ENCODE measurements at places on chromosomes 2 and 18.
A peak's percentile ranks its signal among the peaks of the same experiment; 100 is the strongest.

- DNase-seq: peak; percentile 73
These were observed 172.0 kb downstream of the SLC4A10 start for GRCh38 chr2:161796192-161796591.

- no peak for DNase-seq
These were observed 44.8 kb upstream of the KDM3A start for GRCh38 chr2:86396291-86396785.

DNA sequence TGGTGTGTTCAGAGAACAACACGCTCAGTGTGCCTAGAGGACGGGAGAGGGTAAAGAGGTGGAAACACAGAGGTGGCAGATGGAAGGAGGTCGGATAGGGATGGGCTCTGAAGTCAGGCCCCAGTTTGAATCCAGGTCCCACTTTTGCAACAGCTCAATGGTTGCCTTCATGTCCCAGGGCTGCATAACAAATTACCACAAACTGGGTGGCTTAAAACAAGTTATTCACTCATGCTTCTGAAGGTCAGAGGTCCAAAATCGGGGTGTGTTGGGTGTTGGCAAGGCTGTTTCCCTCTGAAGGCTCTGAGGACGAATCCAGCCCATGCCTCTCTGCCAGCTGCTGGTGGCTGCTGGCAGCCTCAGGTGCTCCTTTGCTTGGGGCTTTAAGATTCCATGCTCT lies 12.7 kb upstream of the ADCY3 start:
- DNase-seq: no peak

DNA sequence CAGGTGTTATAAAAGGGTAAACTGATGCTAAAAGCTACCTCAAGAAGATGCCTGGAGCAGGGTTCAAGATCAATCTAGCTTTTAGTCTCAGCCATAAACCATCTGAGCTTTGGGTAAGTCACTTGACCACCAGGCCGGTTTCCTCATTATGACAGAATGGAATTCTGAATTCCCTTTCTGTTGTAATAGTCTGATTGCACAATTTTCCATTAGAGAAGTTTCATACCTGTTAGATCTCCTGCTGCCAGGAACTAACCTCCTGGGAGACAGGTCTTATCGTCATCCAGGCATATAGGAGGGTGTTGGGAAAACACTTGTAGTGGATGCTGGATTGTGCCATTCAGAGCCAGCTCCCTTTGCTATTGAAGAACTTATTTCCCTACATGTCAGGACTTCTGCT lies 272.5 kb downstream of the TDRD15 start:
- DNase-seq: no peak

DNA sequence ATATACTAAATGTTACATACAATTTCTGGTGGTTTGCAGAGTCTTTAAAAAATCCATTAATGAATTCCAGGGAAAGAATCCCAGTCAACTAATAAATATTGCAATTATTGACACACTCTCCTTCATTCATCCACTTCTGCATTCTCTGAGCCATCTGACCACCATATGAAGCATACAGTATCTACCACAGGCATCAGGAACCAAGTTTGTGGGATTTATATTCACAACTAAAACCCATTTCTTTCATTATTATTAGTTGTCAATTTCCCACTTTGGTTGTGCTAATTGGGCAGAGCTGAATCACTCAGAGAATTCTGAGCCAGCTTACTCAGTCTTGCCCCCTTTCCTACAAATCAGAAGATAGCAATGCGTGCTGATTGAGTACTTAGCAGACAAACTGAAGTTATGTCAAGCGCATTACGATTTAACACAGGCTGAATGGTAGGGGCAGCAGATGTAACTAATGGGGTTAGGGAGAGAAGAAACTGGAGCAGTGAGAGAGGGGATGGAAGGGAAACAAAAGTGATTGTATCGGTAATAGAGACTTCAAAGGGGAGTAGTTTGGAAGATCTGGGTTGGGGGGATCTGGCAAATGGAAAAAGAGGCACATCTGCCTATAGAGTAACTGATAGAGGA lies 52.3 kb downstream of the ZEB2 start:
- no peak for DNase-seq

DNA sequence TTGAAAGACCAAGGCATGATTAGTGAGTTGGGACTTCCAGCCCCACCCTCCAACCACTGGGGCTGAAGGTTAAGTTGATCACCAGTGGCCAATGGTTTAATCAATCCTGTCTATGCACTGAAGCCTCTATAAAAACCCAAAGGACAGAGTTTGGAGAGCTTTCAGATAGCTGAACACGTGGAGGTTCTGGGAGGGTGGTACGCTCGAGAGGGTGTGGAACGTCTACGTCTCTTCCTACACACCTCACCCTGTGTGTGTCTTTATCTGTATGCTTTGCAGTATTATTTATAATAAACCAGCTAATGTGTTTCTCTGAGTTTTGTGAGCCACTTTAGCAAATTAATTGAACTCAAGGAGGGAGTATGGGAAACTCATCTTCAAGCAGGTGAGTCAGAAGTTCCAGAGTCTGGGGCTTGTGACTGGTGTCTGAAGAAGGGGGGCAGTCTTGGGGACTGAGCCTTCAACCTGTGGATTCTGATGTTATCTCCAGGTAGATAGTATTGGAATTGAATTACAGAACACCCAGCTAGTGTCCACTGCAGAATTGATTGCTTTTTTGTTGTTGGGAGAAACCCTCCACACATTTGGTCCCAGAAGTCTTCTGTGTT lies 20.3 kb downstream of the ACTR3 start:
- no peak for DNase-seq

GRCh38 chr18:8361941-8362471 lies 247.2 kb upstream of the RAB12 start:
- no peak for DNase-seq

DNA sequence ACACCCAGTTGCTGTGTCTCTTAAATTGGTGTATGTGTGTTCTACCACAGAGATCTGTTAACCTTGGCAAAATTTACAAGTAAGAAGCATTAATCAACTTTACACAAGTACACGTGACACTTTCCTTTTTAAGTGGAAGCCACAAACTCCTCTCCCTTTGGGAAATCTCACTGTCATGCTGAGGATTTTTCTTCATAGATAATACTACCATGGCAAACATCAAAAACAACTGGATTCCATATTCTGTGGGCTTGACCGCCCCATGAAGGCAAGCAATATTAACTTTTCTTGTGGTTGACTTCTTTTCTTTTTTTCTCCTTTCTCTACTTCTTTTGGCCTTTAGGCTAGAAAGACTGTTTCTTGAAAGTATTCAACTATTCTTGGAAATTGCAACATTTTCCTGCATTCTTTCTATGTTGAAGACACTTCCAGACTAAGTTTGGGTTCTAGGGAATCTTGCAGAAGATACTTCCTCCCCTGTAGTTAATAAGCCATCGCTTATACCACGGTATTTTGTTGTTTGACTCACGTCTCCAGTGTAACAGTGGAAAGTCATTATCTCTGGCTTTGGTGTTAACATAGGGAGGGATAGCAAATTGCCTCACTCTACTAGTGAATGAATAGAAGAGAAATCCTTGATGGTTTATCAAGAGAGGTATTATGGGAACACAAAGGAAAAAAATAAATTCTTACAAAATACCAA lies 79.5 kb downstream of the SLC8A1 start:
- DNase-seq: no peak

DNA sequence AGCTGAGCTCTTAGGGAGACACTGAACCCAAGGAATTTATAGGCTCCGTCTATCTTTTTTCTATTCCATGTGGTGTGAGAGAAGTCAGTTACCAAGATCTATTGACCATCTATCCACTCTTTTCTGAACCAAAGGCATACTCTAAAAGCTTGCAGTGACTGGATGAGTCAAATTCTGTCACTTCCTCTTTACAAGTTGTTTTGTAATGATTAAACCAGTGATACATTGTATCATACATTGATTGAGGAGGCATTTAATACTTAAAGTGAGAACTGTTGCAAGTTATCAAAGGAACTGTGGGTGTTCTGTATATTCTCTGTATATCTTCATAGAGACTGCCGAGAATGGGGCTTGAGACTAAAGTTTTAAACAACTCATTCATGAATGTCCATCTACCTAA lies 188.8 kb downstream of the CAMKMT start:
- DNase-seq: no peak

DNA sequence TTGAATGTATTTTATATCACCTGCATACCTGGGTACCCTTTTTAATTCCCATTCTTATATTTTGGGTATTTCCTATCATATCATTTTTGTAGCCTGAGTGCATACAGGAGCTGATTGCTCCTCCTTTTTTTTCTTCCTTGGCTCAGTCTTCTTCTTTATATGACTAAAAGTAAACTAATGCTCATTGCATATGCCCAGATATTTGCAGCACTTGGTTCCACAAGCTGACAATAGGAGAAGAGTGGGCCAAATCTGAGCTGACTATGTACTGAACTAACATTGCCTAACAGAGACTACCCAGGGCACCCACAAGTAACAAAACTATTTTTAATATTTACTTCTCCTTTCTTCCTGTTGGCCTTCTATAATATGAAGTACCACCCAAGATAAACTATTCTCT lies 131.7 kb upstream of the SPOPL start:
- no peak for DNase-seq

DNA sequence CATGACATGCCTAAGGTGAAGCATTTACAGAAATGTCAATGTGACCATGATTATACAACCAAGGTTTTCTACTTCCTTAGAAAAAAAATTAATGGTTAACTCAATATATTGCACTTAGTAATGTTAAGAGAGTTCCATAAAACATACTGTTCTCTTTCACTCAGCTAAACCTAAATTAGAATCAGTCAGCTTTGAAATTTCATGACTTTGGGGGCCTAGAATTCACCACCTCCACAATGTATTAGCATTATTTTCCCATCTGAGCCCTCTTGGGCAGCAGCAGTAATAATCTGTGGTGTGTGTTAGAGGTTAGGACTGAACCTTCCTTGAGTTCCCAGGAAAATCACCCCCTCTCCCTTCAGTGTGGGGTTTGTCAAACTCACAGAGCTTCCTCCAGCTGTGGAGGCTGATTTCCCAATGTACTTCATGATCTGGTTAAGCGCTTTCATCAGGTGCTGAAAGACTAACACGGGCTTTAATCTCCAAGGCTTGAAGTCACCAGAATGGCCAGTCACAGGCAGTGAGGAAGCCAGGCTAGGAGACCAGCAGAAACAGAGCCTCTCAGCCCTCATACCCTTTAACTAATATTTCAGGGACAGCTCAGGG lies 7.1 kb upstream of the UPP2 start:
- DNase-seq: no peak

DNA sequence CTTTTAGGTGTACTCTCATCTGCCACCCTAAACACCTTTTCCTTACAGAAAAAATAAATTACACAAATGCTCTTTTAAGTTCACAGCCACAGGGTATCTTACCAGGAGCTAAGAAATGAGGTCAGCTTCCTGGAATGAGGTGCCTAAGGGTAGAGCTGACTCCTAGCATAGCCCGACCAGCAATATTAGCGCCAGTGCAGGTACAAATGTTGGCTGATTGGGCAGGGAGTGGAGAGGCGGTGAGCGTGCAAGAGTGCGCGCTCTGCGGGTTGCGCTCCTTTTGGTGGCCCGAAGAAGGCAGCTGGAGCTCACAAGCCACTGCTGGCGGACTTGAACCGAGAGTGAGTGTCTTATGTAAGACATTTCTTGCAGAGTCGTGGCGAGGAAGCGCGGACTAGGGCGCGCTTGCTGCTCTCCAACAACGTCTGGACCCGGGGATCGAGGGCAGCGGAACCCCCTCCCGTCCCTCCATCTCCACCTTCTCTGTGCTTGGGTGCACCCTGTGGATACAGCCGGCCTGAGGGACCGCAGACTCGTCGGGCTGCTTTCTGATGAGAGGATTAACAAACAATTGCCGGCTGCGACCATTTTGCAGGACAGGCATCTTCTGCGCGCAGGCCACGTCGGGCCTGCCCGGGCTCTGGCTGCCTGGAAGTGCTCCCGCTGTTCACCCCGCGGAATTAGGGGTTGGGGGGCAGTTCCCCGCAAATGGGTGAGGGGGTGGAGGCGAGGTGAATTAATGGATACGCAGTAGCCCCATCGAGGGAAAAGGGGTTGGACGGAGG lies 17.3 kb downstream of the BOLA3 start:
- DNase-seq: no peak

DNA sequence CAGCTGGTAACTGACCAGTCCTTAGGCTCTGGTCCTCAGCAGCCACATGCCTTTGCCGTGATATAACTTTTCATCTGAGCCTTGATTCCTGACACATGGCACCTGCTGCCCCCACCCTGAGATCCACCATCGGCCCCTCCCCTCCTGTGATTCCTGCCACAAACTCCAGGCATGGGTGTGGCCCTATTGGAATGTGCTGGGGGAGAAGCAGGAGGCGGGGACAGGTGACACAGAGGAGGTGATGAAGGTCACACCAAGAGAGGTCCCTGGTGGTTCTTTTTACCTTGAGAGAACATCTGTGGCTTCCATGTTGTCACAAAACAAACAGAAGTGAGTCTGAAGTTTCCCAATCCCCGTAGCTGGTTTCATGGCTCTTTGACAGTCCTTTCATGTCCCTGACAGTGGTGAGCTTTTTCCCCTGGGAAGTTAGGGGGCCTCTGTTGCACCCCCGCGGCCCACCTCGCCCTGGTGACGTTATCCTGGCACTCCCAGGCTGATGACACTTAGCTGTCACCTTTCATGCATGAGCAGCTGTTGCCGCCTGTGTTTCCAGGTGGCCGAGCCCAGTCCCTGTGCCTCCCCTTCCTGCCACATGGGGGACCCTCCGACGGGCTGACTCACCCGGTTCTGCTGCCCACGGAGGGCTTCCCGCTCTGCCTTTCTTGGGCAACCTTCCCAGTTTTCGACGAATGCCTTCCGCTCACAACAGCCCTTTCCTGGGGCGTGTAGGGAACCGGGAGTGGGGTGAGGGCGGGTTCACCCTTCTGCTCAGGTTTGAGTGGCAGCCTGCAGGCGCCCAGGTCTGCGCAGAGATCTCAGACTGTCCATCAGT lies 66.3 kb upstream of the GLI2 start:
- DNase-seq: peak; percentile 19

- DNase-seq: no peak
These were observed 72.6 kb downstream of the TPGS2 start for GRCh38 chr18:36756242-36756641.

- DNase-seq: no peak
These were observed 50.9 kb downstream of the KDM3A start for GRCh38 chr2:86492048-86492453.

DNA sequence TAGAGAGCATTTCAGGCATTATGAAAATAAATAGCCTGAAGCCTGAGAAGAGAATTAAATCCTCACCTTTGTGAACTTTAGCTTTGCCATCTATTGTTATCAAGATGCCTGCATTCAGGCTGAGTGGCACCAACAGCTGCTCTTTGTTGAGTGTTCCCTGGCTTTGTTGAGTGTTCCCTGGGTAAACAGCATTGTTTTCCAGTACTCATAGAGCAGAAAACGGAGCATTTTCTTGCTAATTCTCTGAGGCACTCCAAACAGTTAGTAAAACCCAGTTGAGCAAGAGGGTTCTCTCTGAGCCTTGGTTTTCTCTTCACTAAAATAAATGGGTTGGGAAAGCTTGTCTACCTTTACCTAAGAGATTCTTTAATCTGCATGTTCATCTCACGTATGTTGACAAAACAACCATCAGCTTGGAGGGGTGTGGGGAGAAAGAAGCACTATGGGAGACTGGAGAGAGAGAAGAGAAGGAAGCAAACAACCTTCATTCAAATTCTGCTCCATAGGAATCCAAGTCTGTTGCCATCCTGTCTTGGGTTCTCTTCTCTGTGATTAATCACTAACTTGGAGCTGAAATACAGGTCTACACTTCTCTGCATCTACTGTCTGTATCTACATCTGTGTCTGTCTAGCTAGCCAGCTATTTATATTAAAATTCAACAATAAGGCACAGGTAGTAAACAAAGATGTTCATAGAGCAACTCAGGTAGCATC lies 567.0 kb upstream of the SOX11 start:
- peak; percentile 87 for DNase-seq

All from DMS153 (cell line).